ENCODE measurements at places on chromosomes 13 and 19.

DNA sequence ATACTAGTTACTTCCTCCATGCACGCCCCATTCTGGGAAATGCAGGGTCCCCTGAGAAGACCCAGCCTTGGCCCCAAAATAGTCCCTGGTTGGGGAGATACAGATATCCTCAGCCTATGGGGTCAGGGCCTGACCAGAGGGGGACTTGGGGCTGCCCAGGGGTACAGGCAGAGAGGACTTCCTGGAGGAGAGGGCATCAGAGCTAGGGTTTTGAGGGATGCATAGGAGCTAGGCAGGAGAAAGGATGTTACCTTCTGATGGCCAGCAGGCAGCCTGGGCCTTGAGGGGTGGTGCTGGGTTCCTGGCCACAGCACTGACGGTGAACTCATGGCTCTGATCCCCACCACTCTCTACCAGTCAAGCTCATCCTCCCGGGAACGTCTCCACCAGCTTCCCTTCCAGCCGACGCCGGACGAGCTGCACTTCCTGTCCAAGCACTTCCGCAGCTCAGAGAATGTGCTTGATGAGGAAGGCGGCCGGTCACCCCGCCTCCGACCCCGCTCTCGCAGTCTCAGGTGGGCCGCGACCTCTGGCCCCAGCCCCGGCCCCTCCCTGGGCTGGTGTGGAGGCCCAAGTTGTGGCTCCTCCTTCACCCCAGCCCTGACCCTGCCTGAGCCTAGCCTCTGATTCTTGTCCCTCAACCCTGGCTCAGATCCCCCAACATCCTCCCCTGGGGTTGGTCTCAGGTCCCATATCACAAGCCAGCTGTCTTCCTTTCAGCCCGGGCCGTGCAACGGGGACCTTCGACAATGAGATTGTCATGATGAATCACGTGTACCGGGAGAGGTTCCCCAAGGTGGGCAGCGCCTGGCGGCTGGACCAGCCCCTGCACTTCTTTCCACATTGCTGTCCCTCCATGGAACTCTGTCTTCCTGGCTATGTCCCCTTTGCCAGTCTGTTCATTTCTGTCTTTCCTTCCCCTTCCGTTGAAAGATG, 25.6 kb downstream of the MAST3 start:
- DNase-seq, result no peak

GRCh38 chr13:20264271-20265018, 32.3 kb upstream of the GJB6 start:
- no peak for DNase-seq

GRCh38 chr13:97369261-97369893, 64.6 kb upstream of the RAP2A start:
- DNase-seq, result no peak

DNA sequence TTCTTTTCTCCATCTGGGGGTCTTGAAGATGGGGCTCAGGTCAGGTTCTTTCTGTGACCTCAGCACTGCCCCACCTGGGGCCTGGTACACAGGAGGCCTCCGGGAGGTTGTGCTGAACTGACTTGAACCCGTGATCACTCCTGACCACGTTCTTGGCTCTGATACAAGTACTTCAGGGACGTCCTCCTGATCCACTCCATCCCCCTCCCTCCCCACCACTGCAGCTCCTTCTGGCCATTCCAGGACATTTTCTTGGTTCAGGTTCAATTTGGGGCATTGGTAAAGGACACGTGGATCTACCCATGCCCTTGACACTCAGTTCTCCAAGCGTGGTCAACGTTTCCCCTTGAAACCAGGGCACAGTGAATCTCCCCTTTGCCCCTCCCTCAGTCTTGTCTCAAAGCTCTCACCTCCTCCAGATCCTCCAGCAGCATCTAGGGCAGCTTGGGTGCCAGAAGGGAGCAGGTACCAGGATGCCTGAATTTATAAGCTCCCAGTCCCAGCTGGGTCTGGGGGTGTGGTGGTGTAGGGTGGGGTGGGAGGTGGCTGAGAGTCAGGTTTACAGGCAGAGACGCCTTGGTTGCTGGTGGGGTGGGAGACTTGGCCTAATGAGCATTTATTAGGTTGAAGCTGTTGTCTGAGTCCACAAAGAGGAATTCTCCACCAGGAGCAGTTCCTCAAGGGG, at the start of gene KLK15:
KLK15 (minus strand) TSS at position 458 of the 685 bp plus-strand sequence. CDS start 2,082 bp downstream, outside the sequence.
- no peak for DNase-seq

DNA sequence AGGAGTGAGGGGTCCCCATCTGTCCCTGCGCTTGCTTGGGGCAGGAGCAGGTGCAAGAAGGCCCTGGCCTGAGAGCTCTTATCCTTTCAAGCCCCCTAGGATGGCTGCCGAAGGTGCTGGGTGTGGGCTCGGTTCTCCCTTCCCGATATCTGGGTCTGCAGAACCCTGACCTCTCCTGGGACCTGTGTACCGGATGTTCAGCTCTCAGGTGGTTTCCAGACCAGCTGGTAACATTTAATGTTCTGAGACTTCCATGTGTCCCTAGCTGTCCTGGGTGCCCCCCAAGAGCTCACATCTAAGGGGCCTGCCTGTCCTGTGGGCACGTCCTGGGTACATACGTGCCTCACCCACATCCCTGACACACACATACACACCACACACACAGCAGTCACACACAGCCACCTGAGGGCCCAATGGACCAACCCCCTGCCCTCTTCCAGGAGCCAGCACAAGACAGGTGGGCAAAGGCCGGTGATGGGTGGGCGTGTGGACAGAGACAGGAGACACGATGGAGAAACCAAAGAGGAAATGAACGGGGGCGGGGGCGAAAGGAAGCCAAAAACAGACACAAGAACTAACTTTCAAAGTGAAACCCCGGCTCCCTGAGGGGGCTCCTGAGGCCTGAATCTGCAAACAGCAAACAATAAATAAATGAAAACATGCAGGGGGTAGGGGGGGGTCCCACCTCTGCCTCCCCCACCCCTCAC, 124.3 kb downstream of the PTPRS start:
- no peak for DNase-seq

GRCh38 chr19:932648-933552, 7.1 kb downstream of the ARID3A start:
- peak; percentile 44 for DNase-seq

DNA sequence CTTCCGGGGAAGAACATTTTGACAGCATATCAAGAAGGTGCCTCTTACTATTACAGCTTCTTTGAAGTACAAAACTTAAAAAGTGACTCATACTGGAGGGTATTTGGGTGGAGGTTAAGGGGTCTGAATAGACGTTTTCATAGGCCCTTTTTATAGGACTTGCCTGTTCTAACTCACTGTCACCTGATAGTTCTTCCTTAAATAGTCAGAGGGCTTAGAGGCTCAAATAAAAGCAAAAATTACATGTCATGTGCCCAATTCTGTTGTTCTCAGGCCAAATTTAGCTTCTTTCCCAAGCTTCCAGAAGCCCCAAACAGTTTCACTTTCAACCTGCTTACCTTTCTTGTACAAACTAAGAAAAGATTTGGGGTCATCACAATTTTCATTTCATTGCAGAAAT, 16.1 kb upstream of the SLC46A3 start:
- DNase-seq, result no peak

GRCh38 chr13:20148501-20149183, 12.2 kb downstream of the GJA3 start:
- no peak for DNase-seq

DNA sequence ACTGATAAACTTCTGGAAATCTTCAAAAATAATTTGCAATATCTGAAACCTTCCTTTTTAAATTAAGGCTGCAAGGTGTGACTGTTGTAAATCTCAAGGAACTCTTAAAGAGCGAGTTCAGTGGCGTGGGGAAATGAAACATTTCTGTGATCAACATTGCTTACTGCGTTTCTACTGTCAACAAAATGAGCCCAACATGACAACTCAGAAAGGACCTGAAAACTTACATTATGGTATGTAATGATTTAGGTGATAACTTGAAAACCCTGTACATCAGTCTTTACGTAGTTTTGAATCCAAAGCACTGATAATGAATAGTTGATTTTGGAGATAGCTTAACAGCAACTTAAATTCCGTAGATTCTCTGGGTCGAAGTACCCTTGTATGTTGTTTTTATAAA, 92.8 kb downstream of the ZMYM2 start:
- no peak for DNase-seq

All from brain (organoid and tissue), 16 donors.